ENCODE measurements at places on chromosomes 12 and 14.

- DNase-seq, result no peak
These were observed 4.7 kb downstream of the CLEC2D start for GRCh38 chr12:9674226-9674590.

- DNase-seq, result no peak
These were observed 868.2 kb downstream of the C12orf50 start for GRCh38 chr12:87160848-87161601.

DNA sequence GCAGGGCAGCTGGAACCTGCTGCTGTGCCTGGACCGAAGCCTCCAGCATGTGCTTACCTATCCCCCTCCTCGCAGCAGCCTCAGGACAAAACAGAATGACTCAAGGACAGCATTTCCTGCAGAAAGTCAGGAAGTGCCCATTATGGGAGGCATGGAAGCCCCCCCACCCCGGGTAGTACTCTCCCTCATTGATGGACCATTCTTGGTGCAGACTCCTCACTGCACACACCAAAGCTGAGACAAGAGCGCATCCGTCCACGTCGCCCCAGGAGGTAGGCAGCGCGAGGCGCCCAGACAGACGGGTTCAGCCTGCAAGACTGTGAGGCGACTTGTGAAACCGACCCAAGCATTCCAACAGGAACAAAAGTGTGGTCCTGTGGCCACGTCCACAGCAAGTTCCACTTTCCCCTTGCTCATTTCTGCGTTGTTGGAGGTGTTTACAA, 243.9 kb upstream of the ATXN7L3B start:
- no peak for DNase-seq

GRCh38 chr12:121611306-121611705, 15.0 kb upstream of the ORAI1 start:
- DNase-seq, result no peak

GRCh38 chr12:6538420-6539313, 4.3 kb downstream of the GAPDH start:
- peak; percentile 66 for DNase-seq

DNA sequence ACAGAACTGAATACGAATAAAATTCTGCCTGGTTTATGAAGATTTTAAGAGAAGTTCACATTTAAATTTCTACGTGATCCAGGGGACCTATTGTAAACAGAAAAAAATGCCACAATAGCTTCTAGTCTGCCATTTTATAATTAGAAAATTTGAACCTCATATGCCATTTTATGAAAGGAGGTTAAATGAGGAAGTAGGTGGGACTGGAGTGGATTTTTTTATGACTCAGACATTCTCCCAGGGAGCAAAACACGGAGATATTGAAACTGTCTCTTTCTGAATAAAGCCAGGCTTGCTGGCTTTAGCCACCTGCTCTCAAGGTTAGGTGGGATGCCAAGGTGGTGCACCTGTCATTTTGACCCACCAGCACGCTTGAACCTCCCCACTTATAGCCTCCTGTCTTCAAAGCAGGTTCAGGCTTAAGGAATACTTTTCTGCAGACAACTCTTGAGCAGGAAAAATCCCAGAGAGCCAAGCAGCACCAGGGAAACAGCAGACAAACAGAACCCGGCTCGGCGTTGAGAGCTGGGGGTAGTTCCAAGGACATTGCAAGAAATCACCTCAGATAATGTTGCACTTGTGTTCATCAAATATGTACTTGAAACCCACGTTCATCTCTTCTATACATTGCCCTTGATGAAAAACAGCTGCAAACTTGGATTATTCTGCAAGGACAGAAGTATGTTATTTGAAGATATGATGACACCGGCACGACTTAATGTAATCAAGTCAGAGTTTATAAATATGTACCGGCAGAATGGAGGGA, 203.7 kb downstream of the PPM1H start:
- DNase-seq, result peak; percentile 61

GRCh38 chr12:99553461-99553860, 94.1 kb upstream of the GARIN6 start:
- no peak for DNase-seq

DNA sequence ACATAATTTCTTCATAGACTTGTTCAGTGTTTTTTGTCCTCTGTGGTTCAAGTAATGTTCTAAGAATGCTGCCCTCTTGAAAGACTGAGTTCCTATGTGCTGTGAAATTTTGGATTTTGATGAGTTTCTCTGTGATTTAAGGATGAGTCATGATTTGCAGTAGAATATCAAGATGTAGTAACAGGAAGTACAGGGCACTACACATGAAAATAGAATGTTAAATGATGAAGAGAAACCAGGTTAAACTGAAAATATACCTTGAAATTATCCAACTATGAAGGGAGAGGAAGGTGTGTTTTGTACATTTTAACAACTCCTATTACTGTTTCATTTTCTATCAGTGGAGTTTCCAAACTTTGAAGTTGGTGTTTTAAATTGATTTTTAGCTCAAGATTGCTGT, 4.8 kb downstream of the ELK3 start:
- no peak for DNase-seq

DNA sequence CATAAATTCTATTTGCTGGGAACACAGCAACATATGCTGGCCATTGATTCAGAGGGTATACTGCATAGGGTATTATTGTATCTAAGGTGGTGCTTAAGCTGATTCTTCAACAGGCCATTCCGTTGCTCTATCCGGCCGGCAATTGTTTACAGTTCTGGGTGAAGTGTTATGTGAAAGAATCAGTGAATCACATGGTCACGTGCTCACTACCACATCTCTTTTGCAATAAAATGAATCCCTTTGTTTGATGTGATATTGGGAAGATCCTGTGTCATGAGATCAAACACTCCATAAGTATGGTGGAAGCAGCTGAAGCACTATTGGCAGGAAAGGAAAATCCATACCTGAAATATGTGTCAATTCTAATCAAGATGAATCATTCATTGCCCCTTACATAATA, 7.6 kb upstream of the USP15 start:
- DNase-seq, result no peak

GRCh38 chr14:100132161-100132902, 27.1 kb downstream of the DEGS2 start:
- no peak for DNase-seq

- no peak for DNase-seq
These were observed 18.8 kb downstream of the OS9 start for GRCh38 chr12:57712701-57713100.

DNA sequence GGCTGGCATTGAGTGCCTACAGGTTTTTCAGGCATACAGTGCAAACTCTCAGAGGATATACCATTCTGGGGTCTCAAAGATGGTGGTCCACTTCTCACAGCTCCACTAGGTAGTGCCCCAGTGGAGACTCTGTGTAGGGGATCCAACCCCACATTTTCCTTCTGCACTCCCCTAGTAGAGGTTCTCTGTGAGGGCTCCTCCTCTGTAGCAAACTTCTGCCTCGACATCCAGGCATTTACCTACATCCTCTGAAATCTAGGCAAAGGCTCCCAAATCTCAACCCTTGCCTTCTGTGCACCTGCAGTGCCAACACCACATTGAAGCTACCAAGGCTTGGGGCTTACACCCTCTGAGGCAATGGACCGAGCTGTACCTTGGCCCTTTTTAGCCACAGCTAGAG, 179.2 kb downstream of the CCDC91 start:
- DNase-seq, result no peak

GRCh38 chr12:112839386-112839972, 47.9 kb downstream of the RPH3A start:
- DNase-seq, result peak; percentile 11

GRCh38 chr14:56795284-56795622, 15.0 kb downstream of the OTX2 start:
- DNase-seq, result no peak

GRCh38 chr12:58915634-58916033, 4.7 kb downstream of the LRIG3 start:
- peak; percentile 93 for DNase-seq

- DNase-seq, result peak; percentile 32
These were observed 424 bp downstream of the BBOF1 start for GRCh38 chr14:74019408-74020137.

GRCh38 chr14:52402812-52403526, 88.9 kb downstream of the PTGER2 start:
- no peak for DNase-seq

- DNase-seq, result peak; percentile 71
These were observed 170.6 kb downstream of the OTOGL start for GRCh38 chr12:80269803-80270552.

DNA sequence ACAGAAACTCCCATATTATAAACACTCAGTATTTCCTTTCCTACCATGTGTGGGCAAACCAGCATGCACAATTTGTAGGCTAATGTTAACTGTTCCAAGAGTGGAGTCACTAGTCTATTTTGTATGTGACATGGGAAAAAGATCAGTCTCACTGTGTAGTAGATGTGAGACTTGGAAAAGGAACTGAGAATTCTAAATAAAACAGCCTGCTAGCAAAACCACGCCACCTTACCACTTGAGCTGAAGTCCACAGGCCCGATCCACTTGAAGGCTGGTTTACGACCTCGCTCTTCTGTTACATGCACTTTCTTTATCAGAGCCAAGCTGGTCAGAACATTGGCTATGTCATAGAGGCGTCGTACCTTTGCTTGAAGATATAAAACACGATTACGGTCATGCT, 22.5 kb downstream of the E2F7 start:
- no peak for DNase-seq

GRCh38 chr12:6424008-6424347, 20.8 kb upstream of the CD27 start:
- no peak for DNase-seq

GRCh38 chr12:87200289-87200979, 828.8 kb downstream of the C12orf50 start:
- DNase-seq, result no peak

DNA sequence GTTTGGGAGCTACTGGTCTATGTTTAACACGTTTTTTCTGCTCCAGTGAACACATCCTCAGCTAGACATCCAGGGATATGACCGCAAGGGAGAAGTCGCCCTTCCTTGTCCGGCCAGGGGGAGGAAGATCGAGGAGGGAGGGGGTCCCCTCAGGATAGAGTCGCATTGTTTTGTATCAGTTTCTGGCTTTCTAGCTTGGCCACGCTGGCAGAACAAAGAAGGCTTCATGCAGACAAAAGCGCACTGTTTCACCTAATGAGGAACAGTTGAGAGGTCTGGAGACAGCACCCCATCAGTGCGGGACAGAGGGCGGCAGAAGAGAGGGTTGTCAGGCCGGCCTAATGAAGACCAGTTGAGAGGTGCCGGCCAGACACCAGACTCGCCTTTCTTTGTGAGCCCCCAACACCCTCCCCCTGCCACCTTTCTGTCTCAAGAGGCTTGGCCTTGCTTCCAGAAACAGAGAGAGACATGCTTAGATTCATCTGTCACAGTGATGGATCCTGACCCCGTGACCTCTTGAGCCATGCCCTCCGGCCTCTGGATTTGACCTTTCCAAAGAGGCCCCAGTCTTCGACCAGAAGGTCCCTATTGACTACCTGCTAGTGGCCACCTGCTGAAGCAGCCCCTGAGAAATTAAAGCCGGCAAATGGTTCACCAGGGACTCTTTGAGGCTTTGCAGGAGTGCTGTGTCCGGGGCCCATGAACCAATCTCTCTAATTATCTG, 254.7 kb upstream of the TBX3 start:
- no peak for DNase-seq

- DNase-seq, result peak; percentile 78
These were observed 68.2 kb upstream of the SLC24A4 start for GRCh38 chr14:92254786-92255185.

DNA sequence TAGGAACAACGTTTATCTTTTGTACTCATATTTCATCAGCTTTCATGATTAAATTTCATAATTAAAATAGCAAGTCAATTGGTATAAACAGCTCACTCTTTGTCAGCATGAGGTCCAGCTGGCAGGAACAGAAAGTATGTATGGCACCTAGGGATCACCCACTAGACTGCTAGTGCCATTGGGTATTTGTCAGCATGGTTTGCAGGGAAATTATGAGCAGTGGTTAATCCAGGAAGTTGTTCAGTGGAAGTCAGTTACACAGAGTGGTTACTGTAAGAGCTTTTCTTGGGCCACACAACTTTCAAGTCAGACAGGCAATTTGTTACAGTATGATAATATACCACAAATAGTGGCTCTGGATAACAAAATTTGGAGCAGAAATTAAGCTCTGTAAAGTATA, 340.3 kb upstream of the RGS6 start:
- no peak for DNase-seq

DNA sequence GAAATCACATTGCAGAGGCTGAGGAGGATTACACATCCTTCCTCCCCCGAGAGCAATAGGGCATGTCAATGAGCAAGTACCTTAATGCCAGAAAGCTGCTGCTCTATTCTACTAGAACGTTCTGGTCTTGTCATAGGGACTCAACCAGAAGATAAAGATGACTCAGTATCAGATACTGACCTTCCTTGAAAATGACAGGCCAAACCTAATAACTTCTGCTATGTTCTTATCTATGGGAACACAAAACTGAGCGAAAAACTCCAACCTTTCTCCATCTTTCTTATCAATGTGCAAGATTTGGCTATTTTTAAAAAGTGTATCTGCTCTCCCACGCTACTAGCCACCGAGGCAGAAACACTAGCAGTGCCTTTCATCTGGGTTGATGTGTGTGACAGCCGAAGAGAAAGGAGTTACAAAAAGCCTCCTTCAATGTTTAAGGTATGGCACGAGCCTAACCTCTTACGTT, 5.5 kb downstream of the CCDC92 start:
- DNase-seq, result no peak

GRCh38 chr14:23483236-23483854, 13.8 kb downstream of the NGDN start:
- DNase-seq, result peak; percentile 19

DNA sequence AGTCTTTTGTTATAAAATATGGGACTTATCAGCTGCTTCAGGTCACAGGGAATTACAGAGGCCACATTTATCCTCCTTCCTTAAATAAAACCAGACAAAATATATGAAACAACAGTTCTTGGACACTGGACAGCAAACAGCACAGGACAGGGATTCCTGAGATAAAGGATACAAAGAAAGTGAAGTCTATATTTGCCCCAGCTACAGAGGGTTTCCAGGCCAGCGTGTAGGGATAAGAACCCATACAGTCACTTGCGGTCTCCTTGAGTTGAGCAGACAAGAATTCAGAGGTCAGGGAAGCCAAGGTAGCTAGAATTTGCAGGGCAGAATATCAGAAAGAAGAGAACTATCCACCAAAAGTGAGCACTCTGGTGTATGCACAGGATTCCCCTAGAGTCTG, 8.8 kb upstream of the LLPH start:
- DNase-seq, result no peak

DNA sequence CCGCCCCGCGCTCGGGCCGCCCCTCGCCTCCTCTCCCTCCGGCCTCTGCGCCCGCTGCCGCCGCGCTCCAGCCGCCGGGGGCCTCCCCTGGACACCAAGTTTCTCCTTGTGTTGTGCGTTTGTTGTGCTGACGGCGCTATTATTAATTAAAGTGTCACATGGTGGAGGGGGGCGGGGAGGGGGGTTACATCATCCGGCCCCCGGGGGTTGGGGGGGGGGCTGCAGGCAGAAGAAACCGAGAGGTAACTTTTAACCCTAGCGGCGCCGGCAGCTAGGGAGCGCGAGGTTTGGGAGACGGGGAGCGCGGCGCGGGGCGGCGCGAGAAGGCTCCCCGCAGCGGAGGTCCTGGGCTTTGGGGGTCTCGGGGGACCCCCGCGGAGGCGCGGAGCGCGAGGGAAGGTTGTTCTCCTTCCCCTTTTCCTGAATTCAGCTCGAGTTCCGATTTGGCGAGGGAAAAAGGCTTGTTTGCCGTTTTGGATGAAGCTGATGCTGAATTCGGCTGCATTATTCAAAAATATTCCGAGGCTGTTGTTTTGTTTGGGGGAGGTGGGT, at the start of gene HRK:
Gene HRK (minus strand): TSS at position 117 of the 552 bp plus-strand sequence. CDS start 134 bp downstream, outside the sequence.
- DNase-seq, result peak; percentile 49
